ENCODE measurements at places on chromosomes 5 and 9.

GRCh38 chr9:137218212-137218753, 3.8 kb downstream of the RNF208 start:
- no peak for DNase-seq

DNA sequence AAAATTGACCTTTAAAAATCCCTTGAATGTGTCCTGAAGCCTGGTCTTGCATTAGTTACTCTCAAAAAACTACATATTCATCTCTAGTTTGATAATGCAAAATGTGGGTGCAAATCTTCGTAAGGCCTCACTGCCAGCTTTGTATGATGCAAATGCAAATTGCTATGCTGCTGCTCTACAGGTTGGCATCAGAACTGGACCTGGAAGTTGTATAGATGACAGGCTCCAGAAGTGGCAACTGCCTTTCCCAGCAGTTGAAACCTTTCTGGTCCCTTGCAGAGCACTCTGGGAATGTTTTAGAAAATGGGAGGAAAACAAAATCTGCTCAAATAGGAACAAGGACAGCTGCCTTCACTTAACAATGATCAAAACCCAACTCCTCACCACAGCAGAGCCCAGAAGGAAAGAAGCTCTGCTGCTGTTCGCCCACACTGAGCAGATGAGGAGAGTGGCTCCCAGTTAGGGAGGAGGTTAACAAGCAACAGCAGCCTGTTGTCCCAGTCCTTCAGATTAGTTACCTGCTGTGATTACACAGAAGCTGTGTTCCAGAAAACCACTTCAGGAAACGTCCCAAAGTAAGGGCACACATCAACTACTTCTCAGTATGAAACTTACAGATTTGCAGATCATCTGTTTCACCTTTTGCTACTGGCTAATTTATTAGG, 93.5 kb downstream of the PLPP1 start:
- no peak for DNase-seq

- DNase-seq, result peak; percentile 27
These were observed 1.9 kb upstream of the GM2A start for GRCh38 chr5:151251001-151251551.

DNA sequence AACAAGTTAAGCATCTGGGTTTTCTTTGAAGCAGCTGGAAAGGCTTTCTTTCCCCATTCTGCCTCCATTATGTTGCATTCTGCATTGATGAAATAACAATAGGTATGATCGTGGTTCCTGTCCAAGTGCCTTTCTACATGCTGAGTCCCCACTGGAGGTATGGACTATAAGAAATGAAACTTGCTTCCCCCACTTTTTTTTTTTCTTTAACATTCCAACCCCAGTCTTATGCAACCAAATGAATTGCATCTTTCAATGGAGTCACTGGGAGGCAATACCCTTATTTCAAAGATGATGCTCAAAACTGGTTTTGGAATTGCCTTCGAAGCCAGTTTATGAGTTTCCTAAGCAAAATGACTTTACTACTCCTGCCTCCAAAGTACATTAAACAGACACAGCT, 58.9 kb downstream of the ARSB start:
- DNase-seq, result no peak

DNA sequence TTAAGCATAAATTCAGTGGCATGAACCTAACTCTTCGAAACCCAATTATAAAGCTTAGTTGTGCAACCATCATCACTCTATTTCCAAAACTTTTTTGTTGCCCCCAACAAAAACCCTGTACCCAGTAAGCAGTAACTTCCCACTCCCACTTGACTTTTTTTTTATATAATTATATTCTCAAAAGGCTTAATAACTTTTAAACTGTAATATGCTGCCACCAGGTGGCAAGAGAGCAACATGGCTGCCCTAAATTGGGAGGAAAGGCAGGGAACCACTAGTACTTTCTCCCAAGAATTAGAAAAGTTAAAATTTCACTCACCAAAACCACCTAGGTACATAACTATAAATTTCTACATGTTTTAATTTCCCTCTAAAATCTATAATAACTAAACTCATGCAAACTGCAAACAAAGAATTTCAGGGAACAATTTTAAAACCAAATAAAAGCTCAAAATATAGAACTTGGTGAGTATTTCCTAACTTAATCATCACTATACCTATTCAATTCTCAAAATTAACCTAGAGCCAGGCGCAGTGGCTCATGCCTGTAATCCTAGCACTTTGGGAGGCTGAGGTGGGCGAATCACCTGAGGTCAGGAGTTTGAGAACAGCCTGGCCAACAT, 50.2 kb upstream of the RNF38 start:
- DNase-seq, result no peak

DNA sequence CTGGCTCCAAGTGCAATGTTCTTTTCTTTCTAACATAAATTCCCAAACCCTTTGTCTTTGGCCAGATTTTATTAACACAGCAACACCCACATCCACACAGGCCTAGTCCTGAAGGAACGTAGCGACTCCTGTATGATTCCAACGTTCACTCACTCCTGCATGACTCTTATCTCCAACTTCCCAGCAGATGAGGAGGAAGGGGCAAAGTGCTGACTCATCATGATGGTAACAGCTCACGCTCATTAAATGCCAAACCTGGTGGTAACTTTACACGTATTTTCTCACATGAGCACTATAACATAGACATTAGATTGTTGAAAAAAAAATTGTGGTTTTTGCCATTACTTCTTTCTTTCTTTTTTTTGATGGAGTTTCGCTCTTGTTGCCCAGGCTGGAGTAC, 1349.5 kb downstream of the EFNA5 start:
- no peak for DNase-seq

GRCh38 chr9:79583952-79584654, 12.3 kb downstream of the TLE4 start:
- peak; percentile 6 for DNase-seq

DNA sequence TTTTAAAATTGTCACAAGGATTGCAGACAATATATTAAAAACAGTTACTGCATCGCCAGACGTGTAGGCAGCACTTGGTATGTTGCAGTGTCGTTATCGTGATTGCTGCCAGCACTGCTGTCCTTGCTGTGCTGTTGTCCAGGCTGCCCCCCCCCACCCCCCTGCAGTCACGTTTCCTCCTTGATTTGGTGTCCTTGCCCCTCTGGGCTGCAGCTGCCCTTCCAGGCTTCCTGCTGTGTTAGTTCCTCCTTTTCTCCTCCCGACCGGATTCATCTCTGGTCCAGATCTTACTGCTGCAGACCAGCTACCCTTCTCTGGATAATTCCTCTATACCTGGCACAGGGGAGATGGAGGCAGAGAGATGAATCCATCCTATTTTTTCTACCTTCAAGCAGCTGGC, 298.9 kb downstream of the TRIM32 start:
- no peak for DNase-seq

GRCh38 chr9:89523948-89524347, 26.0 kb upstream of the SEMA4D start:
- DNase-seq, result no peak
